AG04449 (cell line): ENCODE measurements at places on chromosomes 12 and 14.

DNA sequence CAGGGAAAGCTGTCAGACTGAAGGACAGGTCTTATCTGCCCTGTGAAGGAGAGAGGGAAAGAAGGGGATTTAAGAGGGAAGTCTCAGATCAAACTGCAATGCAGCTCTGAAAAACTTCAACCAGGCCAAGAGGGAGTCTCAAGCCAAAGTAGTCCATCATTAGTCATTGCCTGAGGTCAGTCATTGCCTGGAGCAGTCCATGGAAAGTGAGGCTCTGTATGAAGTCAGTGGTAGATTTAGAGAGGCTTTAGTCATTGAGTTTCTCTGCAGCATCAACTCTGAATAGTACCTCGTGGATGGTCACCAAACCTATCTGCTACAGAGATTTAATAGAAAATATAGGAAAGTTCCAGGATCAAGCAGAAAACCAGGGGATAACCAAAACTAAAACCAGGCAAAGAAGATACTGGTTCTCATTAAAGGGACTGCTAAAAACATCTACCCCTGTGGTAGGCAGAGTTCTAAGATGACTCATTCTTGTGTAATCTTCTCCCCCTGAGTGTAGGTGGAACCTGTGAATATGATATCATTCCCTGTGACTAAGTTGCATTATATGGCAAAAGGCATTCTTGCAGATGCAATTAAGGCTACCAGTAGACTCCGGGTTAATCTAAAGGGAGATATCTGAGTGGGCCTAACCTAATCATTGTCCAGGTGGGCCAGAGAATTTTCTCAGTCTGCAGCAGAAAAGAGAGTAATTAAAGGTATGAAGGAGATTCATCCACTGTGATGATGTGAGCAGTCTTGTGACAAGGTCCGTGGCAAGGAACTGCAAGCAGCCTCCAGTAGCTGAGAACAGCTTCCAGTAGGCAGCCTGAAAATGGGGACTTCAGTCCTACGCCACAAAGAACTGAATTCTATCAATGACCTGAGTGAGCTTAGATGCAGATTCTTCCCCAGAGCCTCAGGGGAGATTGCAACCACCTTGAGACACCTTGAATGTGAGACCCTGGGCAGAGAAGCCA is 123.1 kb downstream of the GALC start:
- DNase-seq = peak; percentile 52

DNA sequence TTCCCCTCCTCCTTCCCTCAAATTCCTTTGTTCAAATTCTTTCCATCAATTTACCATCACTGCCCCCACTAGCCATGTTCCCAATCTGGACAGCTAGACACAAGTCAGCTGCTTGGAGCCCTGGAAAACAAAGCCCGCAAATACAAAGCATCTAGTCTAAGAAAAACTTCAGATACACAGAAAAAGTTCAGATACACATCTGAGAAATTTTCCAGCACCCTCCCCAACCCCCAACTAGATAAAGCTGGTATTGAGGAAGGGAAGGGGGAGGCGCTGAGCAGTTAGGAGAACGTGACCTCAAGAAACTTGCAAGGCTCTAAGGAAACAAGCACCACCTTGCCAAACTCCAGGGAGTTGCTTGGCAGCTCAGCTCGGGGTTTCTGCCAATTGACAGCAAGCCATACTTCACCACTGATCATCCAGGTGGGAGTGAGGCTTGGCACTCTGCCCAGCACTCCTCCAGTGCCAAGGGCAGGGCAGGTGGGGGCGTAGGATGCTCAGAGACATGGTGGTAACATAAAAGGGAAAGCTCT is 5.1 kb upstream of the CNIH1 start:
- DNase-seq = no peak

DNA sequence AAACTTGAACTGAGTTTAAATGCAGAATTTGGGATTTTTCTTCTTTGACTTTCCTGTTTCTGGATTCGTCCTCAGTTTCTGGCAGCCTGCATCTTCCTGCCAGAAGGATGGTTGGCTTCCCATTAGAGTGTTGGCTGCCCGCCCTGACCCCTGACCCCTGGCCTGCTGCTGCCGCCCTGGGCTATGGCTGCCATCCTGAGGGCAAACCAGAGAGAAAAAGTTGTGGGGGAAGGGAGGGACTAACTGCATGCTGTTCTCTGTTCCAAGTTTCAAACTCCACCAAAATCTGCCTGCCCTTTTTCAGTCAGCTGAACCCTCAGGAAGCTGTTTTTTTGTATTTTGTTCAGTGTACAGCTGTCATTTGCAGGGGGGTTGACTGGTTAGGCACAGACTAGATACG is 48.4 kb downstream of the FNTB start:
- DNase-seq = no peak

- DNase-seq = no peak
Observed at GRCh38 chr12:88725592-88726143, 145.4 kb upstream of the KITLG start.

DNA sequence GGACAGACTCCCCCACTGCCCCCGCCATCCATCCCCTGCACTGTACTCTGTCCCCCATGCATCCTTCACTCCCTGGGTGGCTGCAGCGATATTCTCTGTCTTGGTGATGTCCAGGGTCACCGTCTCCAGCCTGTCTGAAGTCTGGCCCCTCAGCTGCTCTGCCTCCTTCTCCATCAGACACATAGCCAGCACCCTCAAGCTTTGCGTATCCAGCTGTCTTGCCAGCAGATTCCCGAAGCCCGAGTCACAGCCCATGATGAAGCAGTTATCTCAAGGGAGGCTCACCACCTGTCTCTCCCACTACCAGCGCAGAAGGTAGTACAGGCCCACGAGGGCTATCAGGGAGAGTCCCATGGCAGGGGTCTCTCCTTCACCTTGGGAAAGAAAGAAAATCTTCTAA is 77.8 kb downstream of the HSD17B6 start:
- DNase-seq = no peak

DNA sequence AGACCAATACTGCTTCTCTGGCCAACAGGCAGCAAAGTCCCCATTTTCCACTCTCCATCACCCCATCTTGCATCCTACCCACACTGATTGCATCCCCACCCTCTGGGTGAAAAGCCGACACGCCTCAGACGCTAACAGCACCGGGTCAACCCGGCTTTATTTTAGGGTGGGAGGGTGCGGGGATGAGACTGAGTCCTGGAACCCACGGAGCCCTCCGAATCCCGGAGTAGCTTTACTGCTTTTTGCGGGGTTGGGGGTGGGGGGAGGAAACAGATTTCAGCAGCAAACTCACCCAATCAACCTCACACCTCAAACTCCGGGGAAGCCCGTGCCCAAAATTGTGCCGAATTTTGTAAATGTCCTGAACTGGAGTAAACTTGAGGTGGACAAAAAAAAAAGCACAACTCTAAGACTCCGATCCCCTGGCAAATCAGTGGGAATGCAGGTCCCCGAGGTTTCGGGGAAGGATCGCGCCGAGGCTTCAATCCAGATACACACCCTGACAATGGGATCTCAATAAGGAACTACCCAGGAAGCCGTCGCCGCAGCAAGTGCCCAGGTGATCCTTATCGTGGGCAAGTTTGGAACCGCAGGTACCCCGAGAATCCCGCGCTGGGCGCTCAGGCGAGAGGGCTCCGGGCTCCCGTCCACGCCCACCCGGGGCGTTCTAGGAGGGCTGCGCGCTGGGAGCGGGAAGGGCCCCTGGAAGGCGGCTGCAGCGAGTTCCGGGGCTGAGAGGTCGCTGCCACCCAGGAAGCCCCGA is 1.1 kb downstream of the GCH1 start:
- no peak for DNase-seq

DNA sequence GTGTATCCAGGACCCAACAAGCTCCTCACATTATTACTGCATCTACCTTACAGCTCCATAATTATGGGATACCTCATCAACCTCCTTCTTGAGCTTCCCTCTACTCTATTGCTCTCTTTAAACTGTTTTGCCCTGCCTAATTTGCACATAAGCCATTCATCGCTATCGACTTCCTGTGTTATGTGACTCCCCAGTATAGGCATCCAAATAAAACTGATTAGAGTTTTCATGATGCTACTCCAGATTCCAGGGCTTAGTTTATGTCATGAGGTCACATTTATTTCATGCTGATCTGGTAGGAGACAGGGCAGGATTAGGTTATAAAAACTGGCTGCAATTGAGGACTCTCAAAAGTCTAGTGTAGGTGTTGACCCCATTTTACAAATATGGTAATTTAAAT is 569.9 kb upstream of the MGAT4C start:
- DNase-seq = no peak
